Small intestine (tissue), 16 donors: ENCODE measurements at places on chromosomes 11 and 22. TPM values are rescaled to one million over a fixed set of nuclear protein-coding genes. Genes with fewer than 3 reads are reported as not detected.
A peak's percentile ranks its signal among the peaks of the same experiment; 100 is the strongest.

The CBX7 gene
- polyA plus RNA-seq: 9.8 TPM

DNA sequence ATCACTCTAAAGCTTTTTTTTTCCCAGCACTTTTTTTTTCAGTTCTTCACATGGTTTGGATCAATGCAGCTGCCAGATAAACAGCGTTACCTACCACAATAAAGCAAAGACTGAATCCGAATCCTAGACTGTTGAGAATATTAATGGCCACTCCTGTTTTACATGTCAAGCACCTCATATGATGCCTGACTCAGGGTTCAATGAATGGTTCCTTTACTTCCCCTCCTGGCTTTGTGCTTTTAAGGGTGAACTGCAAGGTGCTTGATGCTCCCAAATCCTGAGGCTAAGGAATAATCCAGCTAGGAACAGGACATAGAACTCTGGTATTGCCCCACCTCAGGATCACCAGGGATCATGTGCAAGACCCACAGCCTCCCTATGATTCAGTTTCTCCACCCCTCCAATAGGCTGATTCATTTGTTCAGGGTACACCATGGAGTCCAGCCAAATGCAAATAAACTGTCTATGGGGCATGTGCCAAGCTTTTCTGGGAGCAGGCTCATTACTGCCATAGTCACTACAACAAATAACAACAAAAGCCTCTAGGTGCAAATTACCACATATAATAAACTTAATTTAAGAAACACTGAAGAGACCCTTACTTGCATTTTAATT is 104.3 kb downstream of the GAB2 start:
- no peak for DNase-seq

The PIWIL4 gene
- polyA plus RNA-seq: 8.0 TPM

GRCh38 chr11:123255909-123256308 is 60.9 kb upstream of the CLMP start:
- no peak for DNase-seq

DNA sequence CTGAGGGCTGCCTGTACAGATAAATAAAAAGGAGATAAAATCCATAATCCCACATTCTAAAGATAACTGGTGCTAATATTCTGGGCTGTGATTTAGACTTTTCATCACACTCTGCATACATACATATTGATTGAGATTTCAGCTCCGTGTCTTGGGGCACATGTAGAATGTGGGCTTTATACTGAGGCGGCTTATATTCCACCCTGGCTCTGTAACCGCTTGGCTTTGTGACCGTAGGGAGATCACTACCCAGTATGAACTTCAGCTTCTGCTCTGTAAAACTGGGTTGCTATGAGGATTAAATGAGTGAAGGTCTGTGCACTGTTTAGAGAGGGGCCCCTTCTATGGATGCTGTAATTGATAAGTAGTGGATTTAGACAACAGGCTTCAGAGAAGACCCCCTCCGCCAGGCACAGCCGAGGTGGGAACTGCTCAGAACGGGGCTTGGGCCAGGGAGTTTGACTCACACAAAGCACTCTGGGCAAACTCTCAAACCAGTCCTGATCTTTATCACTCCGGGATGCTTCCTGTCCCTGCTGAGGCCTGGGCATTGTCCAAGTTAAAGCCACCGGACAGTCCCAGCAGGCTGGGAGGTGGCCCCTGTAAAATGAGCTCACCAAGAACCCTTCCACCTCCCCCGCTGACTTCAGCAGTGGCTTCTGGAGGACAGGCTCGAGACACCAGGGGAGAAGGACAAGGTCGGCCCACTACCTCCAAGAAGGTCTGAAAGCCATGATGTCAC is 17.2 kb downstream of the KIAA1671 start:
- DNase-seq: peak; percentile 50

GRCh38 chr22:19799322-19800190 is 39.0 kb downstream of the TBX1 start:
- DNase-seq: no peak

GRCh38 chr22:46465793-46466192 is 71.6 kb downstream of the CELSR1 start:
- no peak for DNase-seq

GRCh38 chr22:31825513-31825912 is 71.7 kb downstream of the DEPDC5 start:
- no peak for DNase-seq

The RIBC2 gene
- polyA plus RNA-seq: not detected

GRCh38 chr22:44379817-44380755 is 67.3 kb upstream of the SHISAL1 start:
- no peak for DNase-seq

DNA sequence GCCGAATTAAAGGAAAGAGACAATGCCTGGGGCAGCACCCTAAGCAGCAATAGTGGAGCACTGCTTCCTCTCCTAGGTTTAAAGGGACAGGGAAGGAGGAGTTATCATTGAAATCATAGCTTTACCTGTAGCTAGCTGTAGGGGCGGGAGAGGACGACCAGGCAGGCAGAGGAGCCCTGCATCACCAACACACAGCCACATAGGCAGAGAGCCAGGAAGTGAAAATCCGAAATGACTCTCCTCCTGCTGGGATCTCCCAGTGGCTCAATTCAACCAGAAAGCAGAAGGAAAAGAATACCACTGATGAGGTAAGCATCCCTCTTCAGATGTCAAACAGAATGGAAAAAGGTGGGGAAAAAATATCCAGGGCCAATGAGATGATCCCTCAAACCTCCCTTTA is 20.4 kb downstream of the MRGPRX4 start:
- DNase-seq: no peak

The CDC42BPG gene
- 12.1 TPM for polyA plus RNA-seq

DNA sequence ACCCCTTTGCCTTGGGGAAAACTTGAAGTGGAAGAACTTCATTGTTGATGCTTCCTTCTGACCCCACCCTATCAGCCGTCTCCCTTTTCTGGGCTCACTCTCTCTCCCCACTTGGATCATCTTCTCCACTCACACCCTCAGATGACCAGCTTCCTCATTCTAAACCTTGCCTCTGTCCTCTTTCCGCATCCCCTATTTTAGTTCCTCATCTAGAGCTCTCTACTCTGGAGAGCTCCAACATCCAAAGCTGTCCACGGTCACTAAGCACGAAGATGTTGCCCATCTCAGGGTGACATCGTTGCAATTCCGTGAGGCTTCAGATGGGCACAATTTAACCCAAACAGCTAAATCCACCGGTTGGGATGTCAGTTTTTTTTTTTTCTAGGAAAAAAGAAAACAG is 31.6 kb upstream of the ME3 start:
- DNase-seq: no peak

DNA sequence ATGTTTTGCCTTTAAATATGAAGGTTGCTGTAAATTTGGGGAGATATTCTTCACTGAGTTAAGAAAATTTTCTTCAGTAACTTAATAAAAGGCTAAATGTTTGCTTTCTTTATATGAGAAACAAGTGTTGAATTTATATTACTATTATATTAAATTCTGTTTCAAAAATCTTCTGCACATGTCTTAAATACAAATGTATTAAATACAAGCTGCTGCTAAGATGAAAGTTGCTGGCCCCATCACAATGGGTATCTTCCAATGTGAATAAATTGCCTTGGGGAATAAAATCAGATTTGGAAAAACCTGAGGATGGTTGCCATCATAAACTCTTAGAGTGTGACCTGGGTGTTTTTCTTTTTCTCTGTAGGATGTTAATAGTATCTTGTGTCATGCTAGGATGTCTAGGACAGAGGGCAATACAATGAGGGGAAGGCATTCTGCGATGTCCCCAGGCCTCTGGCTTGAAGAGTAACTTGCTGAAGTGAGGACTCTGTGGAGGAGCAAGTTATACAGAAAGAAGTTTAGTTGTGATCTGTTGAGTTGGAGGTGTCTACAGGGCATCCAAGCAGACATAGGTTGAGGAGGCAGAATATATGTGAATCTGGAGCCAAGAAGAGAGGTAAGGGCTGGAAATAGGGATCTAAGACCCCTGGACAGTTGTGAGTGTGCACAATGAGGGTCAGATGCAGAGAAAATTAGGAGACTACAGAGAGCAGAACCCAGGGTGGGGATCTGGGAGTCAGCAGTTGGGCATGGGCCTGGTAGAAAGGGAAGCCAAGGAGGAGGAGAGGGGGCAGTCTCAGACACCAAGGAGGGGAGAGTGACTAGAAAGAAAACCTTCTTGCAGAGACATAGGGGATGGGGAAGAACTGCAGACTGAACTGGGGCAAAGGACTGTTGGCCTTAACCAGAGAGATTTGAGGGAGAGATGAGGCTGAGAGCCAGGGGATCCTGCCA is 4.8 kb downstream of the IGLL5 start:
- DNase-seq: no peak

The RIC3 gene
- 1.4 TPM for polyA plus RNA-seq

- no peak for DNase-seq
These were observed 936.6 kb downstream of the OPCML start for GRCh38 chr11:132595711-132596134.

DNA sequence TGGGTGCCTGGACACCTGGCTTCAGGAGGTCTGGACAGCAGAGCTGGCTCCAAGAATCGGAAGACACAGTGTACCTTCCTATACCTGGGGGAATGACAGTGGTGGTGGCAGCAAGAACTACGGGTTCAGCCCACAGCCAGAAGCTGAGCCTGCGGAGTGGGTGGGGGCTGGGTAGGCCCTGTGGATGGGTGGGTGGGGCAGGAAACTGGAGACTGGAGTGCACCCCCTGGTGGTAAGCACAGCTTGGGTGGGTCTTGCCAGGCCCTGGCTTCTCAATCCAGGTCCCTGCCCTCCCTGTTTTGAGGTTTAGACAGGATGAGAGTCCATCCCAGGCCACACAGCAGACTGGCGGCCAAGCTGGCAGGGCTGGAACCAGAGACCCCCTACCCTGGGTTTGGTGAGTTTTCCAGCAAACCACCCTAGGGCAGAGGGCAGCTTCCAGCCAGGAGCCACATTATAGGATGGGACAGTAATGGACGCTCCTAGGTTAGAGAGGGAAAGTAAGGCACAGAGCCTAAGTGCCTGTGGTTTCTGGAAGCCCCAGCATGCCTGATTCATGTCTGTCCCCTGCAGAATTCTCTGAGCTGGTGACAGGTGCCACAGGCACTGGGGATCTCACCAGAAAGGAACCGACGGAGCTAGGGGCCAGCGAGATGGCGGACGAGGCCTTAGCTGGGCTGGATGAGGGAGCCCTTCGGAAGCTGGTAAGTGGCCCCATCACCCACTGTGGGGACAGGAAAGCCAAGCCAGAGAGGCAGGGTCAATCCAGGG is 1.7 kb downstream of the SMTN start:
- peak; percentile 66 for DNase-seq

The UCP3 gene
- 1.3 TPM for polyA plus RNA-seq

The OR52E6 gene
- not detected for polyA plus RNA-seq

- peak; percentile 18 for DNase-seq
These were observed 40.4 kb downstream of the BCR start for GRCh38 chr22:23220485-23221350.

GRCh38 chr11:31509051-31509428 is 382 bp downstream of the IMMP1L start:
- no peak for DNase-seq

The NLRP6 gene
- polyA plus RNA-seq: 42.2 TPM

- DNase-seq: no peak
These were observed 21.6 kb downstream of the TREH start for GRCh38 chr11:118657709-118658428.

DNA sequence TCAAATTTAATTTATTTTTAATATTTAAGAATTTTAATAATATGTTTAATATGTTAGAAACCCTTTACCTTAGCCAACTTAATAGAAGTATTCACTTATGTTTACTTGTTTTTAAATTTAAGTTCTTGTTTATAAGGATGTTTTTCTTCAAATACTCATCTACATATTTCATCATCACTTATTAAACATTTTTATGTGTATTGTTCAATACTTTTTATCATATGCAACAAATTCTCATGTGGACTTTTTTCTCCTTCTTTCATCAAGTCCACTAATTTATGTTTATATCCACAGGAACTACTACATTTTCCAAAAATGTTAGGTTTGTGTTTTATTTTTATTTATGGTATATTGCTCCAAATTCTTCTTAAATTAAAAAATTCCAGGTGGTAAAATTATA is 2113.1 kb upstream of the RAG2 start:
- no peak for DNase-seq

The OR51B5 gene
- polyA plus RNA-seq: not detected

DNA sequence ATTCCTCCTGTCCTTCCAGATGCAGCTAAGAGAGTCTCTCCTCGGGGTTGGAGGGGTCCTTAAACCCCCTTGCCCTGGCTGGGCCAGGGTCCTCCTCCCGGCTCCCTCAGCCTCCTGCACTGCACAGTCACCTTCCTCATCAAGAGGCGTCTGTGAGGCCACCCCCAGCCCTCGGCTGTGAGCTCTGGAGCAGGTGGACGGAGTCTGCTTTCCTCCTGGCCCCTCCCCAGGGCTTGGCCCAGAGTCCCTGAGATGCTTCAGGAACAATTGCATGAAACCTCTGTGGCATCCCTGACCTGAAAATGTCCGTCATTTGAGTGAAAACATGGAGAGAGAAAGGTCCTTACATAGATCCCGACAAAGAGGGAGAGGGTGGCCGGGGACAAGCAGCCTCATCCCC is 6.7 kb upstream of the FGF3 start:
- no peak for DNase-seq

The ATXN10 gene
- 22.4 TPM for polyA plus RNA-seq

GRCh38 chr11:125148743-125149142 is 15.8 kb upstream of the PKNOX2 start:
- DNase-seq: no peak

The TRIM22 gene
- 7.4 TPM for polyA plus RNA-seq

GRCh38 chr11:107963091-107963490 is 34.8 kb downstream of the RAB39A start:
- DNase-seq: no peak

The PRR33 gene
- 0.49 TPM for polyA plus RNA-seq

DNA sequence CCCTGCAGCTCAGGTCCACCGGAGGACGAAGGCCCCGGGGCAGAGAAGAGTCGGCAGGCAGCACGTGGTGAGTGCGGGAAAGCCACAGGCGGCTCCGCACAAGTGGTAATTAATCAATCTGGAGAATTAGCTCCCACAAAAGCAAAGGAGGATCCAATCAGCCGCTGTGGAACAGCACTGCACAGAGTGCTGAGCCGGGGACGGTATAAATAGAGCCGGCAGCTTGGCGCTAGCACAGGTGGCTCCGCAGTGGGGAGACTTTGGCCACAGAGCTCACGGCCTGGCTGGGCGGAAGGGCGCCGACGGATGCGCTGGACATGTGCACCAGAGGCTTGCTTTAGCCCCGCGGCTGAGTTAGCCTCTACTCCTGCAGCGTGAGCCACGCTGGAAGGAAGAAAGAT is 48.9 kb downstream of the IGSF9B start:
- DNase-seq: no peak

DNA sequence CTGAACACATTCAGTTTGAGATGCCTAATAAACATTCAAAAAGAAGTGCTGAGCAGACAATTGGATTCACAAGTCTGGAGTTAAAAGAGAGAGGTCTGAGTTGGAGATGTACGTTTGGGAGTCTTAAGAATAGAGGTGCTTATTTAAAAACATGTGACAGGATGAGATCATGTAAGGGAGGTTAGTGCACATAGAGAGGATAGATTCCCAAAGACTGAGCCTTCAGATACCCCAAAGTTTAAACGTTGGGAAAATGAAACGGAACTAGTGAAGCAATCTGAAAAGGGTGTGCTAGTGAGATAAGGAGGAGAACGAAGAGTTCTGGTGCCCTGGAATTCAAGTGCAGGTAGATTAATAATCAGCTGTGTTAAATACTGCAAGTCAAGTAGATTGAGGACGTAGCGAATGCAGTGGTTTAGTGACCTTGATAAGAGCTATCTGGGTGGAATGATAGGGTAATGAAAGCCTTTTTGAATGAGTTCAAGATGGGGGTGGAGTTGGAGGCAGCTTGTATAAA is 63.7 kb downstream of the HIPK3 start:
- peak; percentile 46 for DNase-seq
